ENCODE measurements at places on chromosomes 12 and 14.
A peak's percentile ranks its signal among the peaks of the same experiment; 100 is the strongest.

- DNase-seq = no peak
Observed at GRCh38 chr14:96272777-96273473, 16.9 kb downstream of the BDKRB1 start.

- no peak for DNase-seq
Observed at GRCh38 chr12:4482936-4483335, 37.3 kb upstream of the FGF6 start.

DNA sequence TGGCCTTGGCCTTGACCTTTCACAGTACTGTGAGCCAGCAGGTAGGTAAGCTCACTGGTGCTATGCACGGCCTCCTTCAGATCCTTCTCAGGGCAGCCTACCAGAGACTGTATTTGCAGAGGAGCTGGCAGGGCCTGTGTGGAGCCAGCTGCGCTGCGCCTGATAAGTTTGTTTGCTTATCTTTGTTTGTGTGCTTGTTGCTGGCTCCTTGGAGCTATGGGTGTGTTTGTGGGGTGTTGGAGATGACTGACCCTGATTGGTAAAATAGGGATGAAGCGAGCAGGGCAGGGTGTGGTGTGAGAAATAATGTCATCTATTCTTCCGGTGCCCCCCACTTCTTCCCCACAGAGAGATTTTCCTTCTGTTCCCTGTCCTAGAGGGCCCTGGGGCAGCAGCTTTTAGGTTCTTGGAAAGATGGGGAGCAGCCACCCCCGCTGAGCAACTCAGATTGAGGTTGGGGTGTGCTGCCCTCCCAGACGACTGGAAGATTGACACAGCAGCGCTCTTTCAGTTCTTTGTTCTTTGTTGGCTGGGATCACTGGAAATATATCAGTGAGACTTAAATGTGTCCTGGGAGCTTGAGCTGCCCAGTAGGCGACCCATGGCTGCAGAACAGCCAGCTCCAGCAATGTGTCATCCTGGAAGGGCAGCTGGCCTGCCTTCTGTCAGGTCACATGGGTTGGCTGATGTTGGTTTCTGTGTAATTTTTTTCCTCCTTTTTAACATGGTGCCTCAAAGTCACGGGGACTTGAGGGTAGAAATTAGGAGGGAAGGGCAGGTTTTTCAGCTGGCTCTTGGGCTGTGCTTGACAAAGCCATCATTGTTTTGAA lies 19.6 kb downstream of the MLXIP start:
- peak; percentile 69 for DNase-seq

DNA sequence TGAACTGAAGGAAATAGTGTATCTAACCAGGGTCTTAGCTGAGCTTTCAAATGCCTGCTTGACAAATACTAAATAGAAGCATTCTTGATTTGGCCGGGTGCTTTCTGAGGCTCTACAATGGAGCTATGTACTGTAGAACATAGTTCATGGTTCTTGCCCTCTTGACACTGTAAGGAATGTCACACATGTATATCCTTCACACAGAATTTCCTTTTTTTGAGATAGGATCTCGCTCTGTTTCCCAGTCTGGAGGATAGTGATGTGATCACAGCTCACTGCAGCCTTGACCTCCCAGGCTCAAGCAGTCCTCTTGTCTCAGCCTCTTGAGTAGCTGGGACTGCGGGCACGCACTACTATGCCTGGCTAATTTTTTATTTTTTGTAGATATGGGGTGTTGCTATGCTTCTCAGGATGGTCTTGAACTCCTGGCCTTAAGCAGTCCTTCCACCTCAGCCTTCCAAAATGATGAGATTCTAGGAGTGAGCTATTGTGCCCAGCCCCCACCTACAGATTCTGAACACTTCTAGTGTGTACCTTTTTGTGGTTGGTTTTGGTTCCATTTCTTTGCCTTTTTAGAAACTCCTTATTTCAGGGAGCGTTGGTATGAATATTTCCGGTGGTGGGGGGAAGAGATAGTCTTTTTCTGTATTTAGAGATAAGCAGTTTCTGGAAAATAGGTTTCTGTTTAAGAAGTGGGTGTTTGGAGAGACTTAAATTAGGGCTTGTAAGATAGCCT lies 4.2 kb downstream of the MLXIP start:
- no peak for DNase-seq

DNA sequence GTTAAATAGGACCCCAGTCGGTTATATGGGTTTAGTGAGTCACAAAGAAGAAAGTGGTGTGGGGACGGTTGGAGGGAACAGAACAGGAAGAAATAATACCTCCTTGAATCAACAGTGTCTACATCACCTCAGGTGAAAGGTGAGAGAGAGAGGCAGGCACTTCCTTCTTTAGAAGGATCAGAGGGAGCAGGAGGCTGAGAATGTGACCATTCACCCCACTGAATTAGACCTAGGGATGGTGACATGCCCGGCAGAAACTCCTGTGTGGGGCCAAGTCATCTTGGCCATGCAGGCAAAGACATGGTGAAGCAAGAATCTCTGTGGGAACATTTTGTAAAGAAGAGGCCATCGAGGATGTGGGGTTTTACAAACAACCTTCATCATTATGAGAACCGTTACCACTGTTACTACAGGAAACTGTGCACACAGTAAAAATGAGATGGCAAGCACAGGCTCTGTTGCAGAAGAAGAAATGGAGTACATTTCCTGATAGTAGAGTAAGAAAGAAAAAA lies 1196.9 kb downstream of the VRK1 start:
- no peak for DNase-seq

DNA sequence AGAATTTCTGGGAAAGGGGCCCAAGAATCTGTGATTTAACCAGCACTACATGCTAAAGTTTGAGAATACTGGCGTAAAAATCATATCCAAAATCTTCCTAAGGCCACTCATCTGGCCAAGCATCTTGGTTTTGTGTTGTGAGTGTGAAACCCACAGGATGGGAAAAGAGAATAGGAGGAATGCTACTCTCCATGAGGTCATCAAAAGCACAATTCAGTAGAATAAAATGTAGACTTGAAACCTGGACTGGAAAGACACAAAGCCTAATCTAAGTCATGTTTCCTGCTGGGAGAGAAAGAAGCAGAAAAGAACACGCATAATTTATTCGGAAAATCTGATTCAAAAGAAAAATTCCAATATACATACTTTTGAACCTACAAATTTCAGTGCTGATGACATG lies 42.3 kb downstream of the NR1H4 start:
- no peak for DNase-seq

DNA sequence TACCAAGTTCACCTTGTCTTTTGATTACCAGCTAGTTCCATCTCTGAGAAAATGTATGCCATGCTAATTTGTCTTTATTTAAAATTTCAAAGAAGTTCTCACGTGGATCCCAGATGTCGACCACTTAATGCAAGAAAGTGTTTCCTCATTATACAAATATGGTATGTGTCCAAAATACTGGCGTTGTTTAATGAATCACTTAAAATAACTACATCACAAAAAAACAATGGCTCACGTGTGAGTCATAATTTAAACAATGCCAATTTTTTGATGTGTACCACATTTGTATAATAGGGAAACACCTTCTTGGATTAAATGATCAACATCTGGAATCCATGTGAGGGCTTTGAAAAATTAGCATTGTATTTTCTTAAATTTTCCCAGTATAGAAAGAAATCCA lies 40.8 kb downstream of the DBX2 start:
- DNase-seq = no peak

GRCh38 chr12:92292016-92292415 lies 146.4 kb upstream of the BTG1 start:
- no peak for DNase-seq

GRCh38 chr12:29081101-29081500 lies 68.0 kb upstream of the FAR2 start:
- no peak for DNase-seq

GRCh38 chr14:52150162-52150561 lies 81.3 kb upstream of the NID2 start:
- no peak for DNase-seq

DNA sequence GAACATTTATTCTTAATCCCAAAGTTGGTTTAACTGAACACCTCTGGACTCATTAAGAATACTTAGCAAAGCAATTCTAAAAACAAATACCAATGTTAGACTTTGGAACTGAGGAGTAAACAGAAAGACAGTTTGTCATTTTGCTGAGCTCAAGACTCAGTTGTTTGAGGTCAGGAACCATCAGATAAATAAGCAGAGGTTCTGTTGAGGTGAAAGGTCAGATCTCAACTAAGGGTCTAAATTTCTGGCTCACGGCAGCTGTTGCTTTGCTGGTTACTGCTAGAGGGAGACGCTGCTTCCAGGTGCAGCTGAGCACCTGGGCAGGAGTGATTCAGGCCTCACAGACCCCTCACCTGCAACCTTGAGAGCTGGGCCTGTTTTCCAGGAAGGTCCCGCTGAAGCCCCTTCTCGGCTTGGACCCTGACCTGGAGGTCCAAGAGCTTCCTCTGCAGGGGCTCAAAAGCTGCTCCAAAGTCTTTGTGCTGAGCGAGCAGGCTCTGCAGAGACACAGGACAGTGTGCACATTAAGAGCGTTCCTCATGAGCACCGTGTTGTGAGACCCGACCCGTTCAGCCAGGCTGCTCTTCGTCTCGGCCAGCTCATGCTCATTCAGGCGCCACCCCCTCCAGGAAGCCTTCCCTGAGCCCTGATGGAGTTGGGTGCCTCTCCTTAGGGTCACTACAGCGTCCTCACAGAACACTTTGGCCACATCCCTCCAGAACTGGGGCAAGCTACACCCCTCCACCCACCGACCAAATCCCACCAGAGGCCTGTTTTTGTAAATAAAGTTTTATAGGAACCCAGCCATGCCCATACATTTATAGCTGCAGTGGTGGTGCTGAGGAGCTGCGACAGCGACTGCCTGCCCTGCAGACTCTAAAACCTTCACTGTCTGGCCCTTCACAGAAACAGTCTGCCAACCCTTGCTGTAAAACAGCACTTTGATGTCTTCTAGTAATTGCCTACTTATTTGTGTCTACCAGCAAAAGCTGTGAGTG lies 72.0 kb downstream of the SYNE3 start:
- no peak for DNase-seq

DNA sequence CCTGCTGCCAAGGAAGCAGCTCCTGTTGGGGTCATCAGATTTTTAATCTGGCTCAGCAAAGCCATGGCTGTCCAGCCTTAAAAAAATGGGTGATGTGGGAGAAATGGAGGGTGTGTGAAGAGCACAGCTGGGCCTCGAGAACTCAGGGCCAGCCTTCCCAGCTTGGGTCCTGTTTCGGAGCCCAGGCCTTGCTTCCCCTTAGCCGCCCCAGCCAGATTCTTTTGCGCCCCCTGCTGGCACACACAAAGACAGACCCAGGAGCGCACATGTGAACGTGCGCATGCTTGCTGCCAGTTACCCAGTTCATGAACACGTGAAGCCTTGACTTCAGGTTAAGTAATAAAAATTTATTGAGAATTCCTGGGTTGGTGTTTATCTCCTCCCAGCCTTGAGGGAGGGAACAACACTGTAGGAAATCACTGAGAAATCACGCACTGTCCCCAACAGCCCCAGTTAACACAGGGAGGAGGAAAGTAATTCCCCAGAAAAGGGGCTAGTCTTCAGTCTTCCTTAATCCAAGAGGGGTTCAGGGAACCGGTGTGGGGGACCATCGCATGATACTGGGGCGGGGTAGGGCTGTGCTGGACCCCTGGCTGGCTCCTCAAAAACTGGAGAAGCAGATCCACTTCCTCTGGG lies 5.3 kb downstream of the PHB2 start:
- DNase-seq = peak; percentile 91

- peak; percentile 78 for DNase-seq
Observed at GRCh38 chr14:23365732-23366425, 907 bp upstream of the EFS start.

DNA sequence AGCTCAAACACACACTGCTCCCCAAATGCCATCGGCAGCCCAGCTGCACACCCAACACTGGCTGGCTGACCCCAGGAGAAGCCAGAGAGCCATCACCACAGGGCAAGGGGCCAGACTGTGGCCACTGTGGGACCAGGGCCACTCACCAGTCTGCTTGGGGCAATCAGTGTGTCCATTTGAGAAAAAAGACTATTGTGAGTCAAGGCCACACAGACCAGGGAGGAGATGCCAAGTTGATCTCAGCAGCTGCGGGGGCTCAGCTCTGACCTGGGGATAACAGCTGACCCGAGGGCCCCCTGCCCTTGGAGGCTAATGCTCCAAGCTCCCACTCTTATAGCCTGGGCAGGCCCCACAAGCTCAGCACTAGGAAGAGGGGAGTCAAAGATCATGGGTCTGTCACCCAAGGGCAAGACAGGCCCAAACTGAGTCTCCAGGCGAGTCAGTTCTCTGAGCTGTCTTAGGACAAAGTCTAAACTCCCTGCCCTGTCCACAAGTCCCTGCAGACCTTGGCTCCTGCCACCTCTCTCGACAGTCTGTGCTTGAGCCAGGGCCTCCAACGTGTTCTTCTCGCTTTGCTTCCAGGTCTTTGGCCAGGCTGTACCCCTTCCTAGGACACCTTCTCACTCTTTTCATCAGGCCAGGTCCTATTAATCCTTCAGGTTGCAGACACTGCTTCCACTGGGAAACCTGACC lies 30.1 kb upstream of the PNMA1 start:
- no peak for DNase-seq

GRCh38 chr12:101372431-101372830 lies 35.1 kb downstream of the ARL1 start:
- no peak for DNase-seq

DNA sequence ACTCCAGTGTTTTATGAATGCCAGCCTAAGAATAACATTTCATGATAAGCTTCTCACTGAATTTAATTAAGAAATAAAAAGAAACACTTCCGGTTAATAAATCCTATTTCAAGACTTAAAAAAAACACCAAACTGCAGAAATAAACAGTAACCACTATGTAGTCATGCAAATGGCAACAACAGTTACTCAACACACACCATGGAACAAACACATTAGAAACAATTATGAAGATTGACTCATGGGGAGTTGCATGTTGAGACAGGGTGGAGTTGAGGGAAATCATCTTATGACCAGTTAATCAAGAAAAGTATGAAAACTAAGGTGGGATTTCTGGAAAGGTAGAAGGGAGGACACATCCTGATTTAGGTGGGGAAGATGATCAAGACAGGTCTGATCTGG lies 52.7 kb downstream of the PLBD1 start:
- no peak for DNase-seq

DNA sequence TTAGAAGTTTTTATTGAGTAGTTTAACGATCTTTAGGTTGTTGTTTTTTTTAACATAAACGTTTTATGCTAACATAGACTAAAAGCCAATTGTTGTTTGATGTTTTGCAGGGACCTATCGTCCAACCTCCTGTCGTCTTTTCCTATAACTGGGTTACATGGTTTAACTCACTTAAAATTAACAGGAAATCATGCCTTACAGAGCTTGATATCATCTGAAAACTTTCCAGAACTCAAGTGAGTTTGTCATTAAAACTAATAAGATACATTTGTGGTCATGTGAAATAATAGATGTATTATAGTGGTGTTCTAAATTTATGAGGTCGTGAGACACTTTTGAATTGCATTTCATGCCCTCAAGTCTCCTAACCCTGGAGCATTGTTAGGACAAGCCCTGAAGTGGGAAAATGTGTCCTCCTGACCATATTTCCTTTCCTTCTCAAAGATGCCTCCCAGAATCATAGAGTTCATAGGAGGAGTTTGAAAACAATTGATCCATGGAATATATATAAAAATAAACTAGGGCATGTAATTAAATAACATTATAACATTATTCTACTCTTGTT lies 84.9 kb downstream of the ZFC3H1 start:
- no peak for DNase-seq

GRCh38 chr14:58633831-58634230 lies 3.9 kb upstream of the DACT1 start:
- DNase-seq = no peak

- DNase-seq = no peak
Observed at GRCh38 chr14:24070285-24071143, 848 bp upstream of the CPNE6 start.

Measured in suprapubic skin (tissue), 4 donors.